Osteocyte (in vitro differentiated cells): ENCODE measurements at places on chromosomes 12 and 14. TPM values are rescaled to one million over a fixed set of nuclear protein-coding genes. Genes with fewer than 3 reads are reported as not detected.
A peak's percentile ranks its signal among the peaks of the same experiment; 100 is the strongest.

DNA sequence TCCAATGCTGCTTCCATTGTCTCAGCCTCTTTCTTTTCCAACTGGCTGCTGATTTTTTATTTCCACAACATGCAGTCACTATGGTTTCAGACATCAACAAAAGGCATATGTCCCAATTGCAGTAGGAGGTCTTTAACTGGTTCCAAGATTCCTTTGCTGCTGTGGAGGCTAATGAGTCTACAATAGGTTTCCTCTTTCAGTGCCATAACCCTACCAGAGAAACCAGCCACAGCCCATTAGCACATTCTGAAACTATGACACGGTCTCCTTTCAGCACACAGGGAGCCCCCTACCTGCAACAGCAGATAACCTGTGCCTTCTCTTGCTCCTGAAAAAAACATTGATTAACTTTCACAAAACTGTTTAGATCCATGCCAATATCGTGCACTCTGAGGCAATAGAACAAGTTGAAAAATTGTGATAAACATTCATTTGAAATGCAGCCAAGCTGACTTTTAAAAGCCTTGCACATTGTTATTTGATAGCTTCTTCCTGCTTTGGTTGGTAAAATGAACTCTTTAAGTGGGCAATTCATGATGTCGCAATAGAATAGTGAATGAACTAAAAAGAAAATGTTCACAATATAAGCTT, 32.4 kb downstream of the PLEKHG7 start:
- no peaks in the 10 kb centered on the region for H3K27me3 ChIP-seq
- peak; percentile 19 for DNase-seq
- no peaks in the 10 kb centered on the region for H3K36me3 ChIP-seq
- H3K4me1 ChIP-seq = peaks cover 17% of the 10 kb centered on the region

DNA sequence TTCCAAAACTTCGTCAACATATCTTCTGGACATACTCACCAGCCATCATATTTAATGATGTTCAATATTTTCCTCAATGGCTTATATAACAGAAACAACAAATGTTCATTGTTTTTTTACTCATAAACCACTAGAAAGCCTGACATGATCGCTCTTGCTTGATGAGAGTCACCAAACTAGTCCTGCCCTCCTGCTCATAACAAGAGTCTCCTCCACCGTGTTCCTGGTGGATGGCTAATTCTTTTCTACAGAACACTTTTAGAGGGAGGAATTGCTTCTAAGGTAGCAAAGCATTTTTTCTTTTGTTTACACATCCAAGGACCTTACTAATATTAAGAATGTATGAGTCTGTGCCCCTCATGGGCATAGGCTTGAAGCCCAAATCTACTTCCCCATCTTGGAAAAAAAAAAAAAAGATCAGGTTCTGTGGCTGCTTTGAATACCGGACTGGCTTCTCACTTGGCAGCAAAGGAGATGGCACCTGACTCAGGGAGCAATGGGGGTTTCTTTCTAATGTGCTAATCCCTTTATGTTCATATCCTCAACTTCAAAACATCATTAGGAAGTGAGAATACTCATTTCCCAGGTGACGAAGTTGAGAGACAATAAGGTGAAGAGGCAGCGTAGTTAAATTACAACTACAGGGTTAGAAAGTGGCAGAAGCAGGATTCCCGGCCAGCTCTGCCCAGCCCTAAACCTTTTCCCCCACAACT, 188.8 kb downstream of the EPS8 start:
- H3K4me3 ChIP-seq = no peak overlapping the region
- no peak for DNase-seq
- no peak overlapping the region for H3K27ac ChIP-seq
- H3K27me3 ChIP-seq = no peaks in the 10 kb centered on the region
- H3K4me1 ChIP-seq = peaks cover 21% of the 10 kb centered on the region

GRCh38 chr12:49369411-49370145, 2.3 kb downstream of the SPATS2 start:
- peak overlapping the region; percentile 45 for H3K4me3 ChIP-seq
- H3K27me3 ChIP-seq = no peaks in the 10 kb centered on the region
- no peak for DNase-seq
- peak overlapping the region; percentile 60 for H3K27ac ChIP-seq
- peaks cover 4% of the 10 kb centered on the region for H3K36me3 ChIP-seq

GRCh38 chr12:44029194-44029593, 193.3 kb downstream of the TMEM117 start:
- no peak overlapping the region for H3K4me3 ChIP-seq
- no peak overlapping the region for H3K27ac ChIP-seq
- H3K27me3 ChIP-seq = no peaks in the 10 kb centered on the region
- DNase-seq = no peak
- H3K4me1 ChIP-seq = no peaks in the 10 kb centered on the region
- H3K36me3 ChIP-seq = no peaks in the 10 kb centered on the region

DNA sequence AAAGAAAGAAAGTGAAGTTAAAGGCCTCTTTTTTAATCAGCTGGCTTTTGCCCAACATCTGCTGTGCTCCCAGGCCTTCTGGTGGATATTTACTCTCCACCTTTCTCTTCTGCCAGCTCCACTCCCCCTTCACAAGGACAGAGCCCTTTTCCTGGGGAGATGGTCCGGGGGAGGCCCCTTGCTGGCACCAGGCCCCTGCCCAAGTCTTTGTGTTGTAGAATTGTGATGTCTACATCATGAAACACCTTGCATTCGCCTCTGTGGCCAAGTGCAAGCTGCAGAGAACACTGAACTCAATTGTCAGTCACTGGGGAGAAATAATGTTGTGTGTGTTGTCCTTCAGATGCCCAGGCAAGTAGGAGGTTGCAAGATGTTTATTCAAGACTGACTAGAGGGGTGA, 150.3 kb downstream of the DPF3 start:
- no peak overlapping the region for H3K27ac ChIP-seq
- H3K27me3 ChIP-seq = no peaks in the 10 kb centered on the region
- peaks cover 21% of the 10 kb centered on the region for H3K4me1 ChIP-seq
- peaks cover 5% of the 10 kb centered on the region for H3K36me3 ChIP-seq

- H3K27ac ChIP-seq = no peak overlapping the region
- no peaks in the 10 kb centered on the region for H3K27me3 ChIP-seq
- H3K4me1 ChIP-seq = no peaks in the 10 kb centered on the region
- H3K4me3 ChIP-seq = no peak overlapping the region
- DNase-seq = no peak
- peaks cover 4% of the 10 kb centered on the region for H3K36me3 ChIP-seq
Observed at GRCh38 chr12:66117242-66117641, 13.3 kb downstream of the LLPH start.

- no peaks in the 10 kb centered on the region for H3K27me3 ChIP-seq
- H3K4me1 ChIP-seq = peaks cover 20% of the 10 kb centered on the region
- H3K4me3 ChIP-seq = no peak overlapping the region
- peak overlapping the region; percentile 68 for H3K27ac ChIP-seq
- no peaks in the 10 kb centered on the region for H3K36me3 ChIP-seq
Observed at GRCh38 chr12:45243963-45244362, 28.1 kb downstream of the ANO6 start.

The PLD4 gene
- 0.05 and 0.18 TPM in 2 replicates for total RNA-seq

- peaks cover 20% of the 10 kb centered on the region for H3K4me1 ChIP-seq
- H3K27me3 ChIP-seq = no peaks in the 10 kb centered on the region
- H3K4me3 ChIP-seq = no peak overlapping the region
- no peak overlapping the region for H3K27ac ChIP-seq
Observed at GRCh38 chr12:92488735-92489134, 214.1 kb upstream of the PLEKHG7 start.

GRCh38 chr12:78680596-78680995, 184.0 kb upstream of the SYT1 start:
- DNase-seq = no peak
- H3K36me3 ChIP-seq = no peaks in the 10 kb centered on the region
- no peak overlapping the region for H3K4me3 ChIP-seq
- no peaks in the 10 kb centered on the region for H3K4me1 ChIP-seq
- H3K27me3 ChIP-seq = no peaks in the 10 kb centered on the region

The SLC5A8 gene
- not detected in 2 replicates for total RNA-seq

The NOS1 gene
- total RNA-seq = 0.05 TPM in 1 of 2 replicates, not detected in the other

The B3GNT4 gene
- total RNA-seq = 0.21 and 0.64 TPM in 2 replicates

- DNase-seq = no peak
- H3K36me3 ChIP-seq = no peaks in the 10 kb centered on the region
- H3K4me3 ChIP-seq = no peak overlapping the region
- H3K27ac ChIP-seq = no peak overlapping the region
- peaks cover 7% of the 10 kb centered on the region for H3K27me3 ChIP-seq
Observed at GRCh38 chr12:77630344-77630743, 200.3 kb upstream of the NAV3 start.

The DLK1 gene
- total RNA-seq = 0.60 and 0.86 TPM in 2 replicates

DNA sequence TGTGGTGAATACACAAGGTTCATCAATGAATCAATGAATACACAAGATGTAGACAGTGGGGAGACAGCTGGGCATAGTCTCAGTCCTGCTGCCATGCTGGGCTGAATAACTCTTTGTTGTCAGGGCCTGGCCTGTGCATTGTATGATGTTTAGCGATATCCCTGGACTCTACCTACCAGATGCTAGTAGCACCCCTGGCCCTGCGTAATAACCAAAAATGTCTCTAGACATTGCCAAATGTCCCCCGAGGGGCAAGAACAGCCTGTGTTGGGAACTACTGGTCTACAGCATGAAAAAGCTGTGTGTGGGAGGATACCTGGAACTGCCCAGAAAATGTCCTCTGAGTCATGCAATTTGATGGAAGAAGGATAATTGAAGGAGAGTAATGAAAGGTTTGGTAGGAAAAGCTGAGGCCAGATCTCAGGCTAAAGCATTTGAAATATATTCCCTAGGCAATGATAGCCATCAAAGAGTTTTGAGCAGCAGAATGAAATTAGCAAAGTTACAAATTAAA, 128.2 kb downstream of the TMEM30B start:
- H3K4me3 ChIP-seq = peak overlapping the region; percentile 4
- H3K27ac ChIP-seq = peak overlapping the region; percentile 98
- no peak for DNase-seq
- H3K4me1 ChIP-seq = peaks cover 90% of the 10 kb centered on the region
- no peaks in the 10 kb centered on the region for H3K27me3 ChIP-seq
- no peaks in the 10 kb centered on the region for H3K36me3 ChIP-seq

- H3K36me3 ChIP-seq = peaks cover 40% of the 10 kb centered on the region
- no peak overlapping the region for H3K27ac ChIP-seq
- H3K4me3 ChIP-seq = no peak overlapping the region
- H3K27me3 ChIP-seq = no peaks in the 10 kb centered on the region
Observed at GRCh38 chr12:49039421-49040363, 20.9 kb downstream of the KMT2D start.

The ORAI1 gene
- 9.1 and 11.1 TPM in 2 replicates for total RNA-seq

The CEP170B gene
- total RNA-seq = 26.4 and 26.5 TPM in 2 replicates

GRCh38 chr12:105099356-105099755, 8.2 kb upstream of the WASHC4 start:
- H3K4me1 ChIP-seq = peaks cover 12% of the 10 kb centered on the region
- H3K27ac ChIP-seq = no peak overlapping the region
- DNase-seq = no peak
- no peaks in the 10 kb centered on the region for H3K27me3 ChIP-seq
- peaks cover 3% of the 10 kb centered on the region for H3K36me3 ChIP-seq

DNA sequence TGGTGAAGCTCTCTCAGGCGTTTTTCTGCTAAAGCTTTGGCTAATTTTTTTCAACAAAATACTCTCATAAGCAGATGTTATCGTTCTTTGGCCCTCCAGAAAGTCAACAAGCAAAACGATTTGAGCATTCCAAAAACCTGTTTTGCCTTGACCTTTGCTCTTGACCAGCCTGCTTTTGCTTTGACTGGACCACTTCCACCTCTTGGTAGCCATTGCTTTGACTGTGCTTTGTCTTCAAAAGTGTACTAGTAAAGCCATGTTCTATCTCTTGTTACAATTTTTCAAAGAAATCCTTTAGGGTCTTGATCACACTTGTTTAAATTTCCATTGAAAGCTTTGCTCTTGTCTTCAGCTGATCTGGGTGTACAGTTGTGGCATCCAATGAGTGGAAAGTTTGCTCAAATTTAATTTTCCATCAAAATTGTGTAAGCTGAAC, 10.7 kb upstream of the ARID4A start:
- no peaks in the 10 kb centered on the region for H3K27me3 ChIP-seq
- H3K4me1 ChIP-seq = peaks cover 20% of the 10 kb centered on the region

- H3K4me3 ChIP-seq = no peak overlapping the region
- H3K4me1 ChIP-seq = no peaks in the 10 kb centered on the region
- no peaks in the 10 kb centered on the region for H3K27me3 ChIP-seq
- H3K36me3 ChIP-seq = no peaks in the 10 kb centered on the region
Observed at GRCh38 chr12:90173499-90174197, 465.0 kb upstream of the ATP2B1 start.

DNA sequence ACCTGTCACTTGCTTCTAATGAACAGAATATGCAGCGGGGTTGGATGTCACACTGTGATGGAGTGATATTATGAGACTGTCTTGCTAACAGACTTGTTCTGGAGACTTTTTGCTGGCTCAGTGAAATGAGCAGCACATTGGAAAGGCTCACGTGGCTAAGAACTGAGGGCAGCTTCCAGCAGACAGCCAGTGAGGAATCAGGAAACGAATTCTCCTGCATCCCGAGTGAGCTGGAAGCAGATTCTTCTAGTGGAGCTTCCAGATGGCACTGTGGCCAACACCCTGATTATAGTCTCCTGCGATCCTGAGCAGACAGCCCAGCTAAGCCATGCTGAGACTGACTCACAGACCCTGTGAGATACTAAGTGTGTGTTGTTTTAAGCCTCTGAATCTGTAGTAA, 16.1 kb upstream of the TSPAN9 start:
- peaks cover 3% of the 10 kb centered on the region for H3K36me3 ChIP-seq
- peak overlapping the region; percentile 44 for H3K27ac ChIP-seq
- H3K4me1 ChIP-seq = peaks cover 27% of the 10 kb centered on the region

DNA sequence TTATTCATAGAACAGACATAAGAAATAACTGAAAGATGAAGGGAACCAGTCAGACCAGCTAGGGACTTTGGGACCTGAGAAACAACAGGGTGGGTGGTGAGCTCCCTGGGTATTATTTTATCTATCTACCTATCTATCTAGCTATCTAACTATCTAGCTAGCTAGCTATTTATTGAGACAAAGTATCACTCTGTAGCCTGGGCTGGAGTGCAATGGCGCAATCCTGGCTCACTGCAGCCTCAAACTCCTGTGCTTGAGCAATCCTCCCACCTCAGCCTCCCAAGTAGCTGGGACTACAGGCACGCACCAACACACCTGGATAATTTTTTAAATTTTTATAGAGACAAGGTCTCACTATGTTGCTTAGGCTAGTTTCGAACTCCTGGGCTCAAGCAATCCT, 127.6 kb downstream of the DPF3 start:
- DNase-seq = peak; percentile 54
- no peak overlapping the region for H3K4me3 ChIP-seq
- no peak overlapping the region for H3K27ac ChIP-seq
- H3K27me3 ChIP-seq = no peaks in the 10 kb centered on the region
- H3K4me1 ChIP-seq = no peaks in the 10 kb centered on the region

The PLXNC1 gene
- 0.32 and 1.1 TPM in 2 replicates for total RNA-seq

The KSR2 gene
- total RNA-seq = not detected in 2 replicates

GRCh38 chr12:115623764-115624334, 653.6 kb downstream of the MED13L start:
- no peak overlapping the region for H3K27ac ChIP-seq
- no peaks in the 10 kb centered on the region for H3K27me3 ChIP-seq
- H3K4me3 ChIP-seq = no peak overlapping the region
- DNase-seq = no peak
- no peaks in the 10 kb centered on the region for H3K4me1 ChIP-seq

DNA sequence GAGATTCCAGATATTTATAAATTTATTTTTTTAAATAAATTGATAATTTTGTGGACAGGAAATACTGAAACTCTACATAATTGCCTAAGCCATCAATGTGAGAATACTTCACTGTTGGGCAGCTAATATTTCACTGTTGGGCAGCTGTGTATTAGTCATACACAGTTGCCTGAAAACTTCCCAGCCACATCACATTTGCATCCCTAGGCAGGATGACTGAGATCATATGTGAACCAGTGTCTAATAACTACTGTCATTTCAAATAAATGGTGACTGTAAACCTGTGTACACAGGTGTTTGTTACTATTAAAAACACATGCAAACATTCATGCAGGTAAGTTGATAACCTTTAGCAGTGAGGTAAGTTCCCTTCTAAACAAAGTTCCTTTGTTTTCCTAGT, 43.9 kb downstream of the TMTC3 start:
- no peaks in the 10 kb centered on the region for H3K27me3 ChIP-seq
- H3K4me3 ChIP-seq = no peak overlapping the region
- H3K27ac ChIP-seq = no peak overlapping the region
- no peak for DNase-seq
